Activated CD4-positive, alpha-beta T cell treated with anti-CD3 and anti-CD28 coated beads for 24 hours (primary cell): ENCODE measurements at places on chromosomes 13 and 19.

DNA sequence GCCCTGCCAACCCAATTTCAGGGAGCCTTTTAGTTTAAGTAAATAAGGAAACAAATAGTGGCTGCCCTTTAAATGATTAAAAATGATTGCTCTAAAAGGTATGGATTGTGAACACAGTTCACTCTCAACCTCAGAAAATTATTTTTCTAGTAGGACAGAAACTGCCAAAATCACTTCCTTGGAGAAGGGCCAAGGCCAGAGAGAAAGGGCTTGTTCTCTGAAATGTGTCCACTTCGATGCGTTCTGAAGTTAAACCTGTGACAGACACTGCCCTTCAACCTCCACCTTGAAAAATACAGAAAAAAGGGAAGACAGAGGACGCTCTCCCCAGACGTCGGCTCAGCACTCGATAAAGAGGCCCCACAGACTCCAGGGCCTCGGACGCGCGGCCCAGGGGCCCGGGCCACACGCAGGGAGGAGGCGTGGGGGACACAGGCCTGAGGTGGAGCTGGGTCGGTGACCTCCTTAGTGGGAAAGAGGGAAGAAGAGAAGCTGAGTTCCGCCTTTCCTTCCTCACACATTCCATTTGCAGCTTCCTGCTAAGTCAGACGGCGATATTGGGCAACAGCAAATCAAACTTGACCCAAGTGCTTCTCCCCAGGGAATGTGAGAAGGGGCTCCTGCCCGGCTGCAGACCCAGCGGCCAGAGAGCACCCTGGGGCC lies 63.6 kb downstream of the RASA3 start:
- no peak for DNase-seq

DNA sequence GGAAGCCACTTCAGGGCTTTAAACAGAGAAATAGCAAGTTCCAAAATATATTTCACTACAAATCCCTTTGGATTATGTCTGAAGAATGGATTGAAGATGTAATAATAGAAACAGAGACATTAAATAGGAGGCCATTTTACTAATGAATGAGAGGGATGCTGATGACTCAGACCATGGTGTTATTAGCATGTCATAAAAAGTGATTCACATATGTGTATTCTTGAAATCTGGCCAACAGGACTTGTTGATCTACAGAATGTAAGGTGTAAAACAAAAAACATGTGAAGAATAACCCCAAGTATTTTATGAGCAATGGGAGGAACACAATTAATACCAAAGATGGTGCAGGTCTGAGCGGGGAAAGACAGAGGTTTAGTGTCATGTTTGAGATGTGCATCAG lies 873.7 kb downstream of the SLITRK5 start:
- DNase-seq = no peak

- DNase-seq = no peak
These were observed 45.6 kb downstream of the RNASEH2B start for GRCh38 chr13:50955241-50955640.

DNA sequence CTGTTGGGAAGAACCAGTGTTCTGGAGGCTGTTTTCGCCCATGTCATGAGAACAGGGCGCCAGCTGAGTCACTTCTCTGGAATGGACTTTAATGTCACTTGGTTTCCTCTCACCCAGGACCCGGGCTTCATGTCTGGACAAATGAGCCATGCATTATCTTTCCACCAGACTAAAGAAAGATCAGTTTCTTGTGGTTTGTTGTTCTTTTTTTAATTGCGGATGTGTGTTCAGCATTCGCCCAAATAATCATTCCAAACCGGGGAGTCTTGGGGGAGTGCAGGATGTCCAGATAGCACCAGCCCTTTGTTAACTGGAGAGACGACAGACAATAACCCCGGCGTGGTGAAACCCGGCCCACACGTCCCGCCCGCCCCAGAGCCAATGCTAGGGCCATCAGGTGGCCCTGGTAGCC lies 102.5 kb downstream of the COL4A2 start:
- DNase-seq = no peak

DNA sequence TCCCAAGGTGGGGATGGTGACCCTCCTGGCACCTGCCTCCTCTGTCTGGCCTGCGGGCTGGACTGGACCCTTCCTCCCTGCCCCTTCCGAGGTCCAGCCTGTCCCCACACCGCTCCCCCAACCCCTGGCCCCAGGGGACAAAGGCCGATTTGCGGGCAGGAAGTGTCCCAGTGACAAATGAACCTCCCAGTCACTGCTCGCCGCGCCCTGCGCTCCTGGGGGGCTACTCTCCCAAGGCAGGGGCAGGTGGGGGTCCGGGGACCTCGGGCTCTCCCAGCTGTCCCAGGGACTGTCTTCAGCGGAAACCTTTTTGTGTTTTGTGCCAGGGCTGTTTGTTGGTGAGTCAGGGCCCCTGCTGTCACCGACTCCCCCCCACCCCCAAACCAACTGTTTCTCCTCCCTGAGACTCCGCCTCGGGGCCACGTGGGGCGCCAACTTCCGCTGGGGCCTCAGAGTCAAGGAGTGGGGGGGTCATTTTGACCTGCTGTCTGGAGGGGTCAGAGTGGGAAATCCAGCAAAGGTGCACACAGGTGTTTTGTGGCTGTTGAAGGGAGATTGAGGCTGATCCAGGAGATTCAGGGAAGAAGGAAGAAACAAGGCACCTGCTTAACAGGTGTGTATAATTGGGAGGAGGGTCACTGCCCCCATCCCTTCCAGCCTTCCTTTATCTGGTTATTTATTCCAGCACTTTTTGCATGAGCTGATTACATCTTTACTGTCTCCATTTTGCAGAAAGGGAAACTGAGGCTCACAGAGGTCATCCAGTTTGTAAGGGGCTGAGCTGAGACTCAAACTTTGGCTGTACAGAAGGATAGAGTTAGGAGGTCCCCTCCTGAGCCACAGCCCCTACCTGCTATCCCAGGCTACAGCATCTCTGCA lies 831 bp downstream of the PGPEP1 start:
- peak; percentile 56 for DNase-seq

- DNase-seq = peak; percentile 6
These were observed 1.1 kb downstream of the NAXD start for GRCh38 chr13:110616103-110617101.

GRCh38 chr13:33236021-33236420 lies 49.5 kb downstream of the STARD13 start:
- DNase-seq = no peak

DNA sequence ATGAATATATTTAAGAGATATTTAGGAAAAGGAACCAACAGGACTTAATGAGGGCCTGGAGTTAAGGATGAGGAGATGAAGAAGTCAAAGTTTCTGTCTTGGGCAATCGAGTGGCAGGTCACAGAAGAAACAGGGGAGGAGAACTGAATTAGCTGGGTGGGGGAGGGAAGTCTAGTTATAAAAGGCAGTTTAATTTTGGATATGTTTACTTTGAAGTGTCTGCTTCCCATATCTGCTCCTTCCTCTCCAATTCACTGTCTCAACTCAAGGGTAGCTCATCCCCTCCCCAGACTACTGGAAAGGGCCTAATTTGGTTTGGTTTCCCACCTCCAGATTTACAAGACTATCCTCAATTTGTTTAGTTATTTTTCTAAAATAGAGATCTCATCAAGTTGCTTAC lies 195.9 kb downstream of the VWA8 start:
- no peak for DNase-seq

- peak; percentile 55 for DNase-seq
These were observed 811 bp downstream of the ARMC6 start for GRCh38 chr19:19034204-19034624.

DNA sequence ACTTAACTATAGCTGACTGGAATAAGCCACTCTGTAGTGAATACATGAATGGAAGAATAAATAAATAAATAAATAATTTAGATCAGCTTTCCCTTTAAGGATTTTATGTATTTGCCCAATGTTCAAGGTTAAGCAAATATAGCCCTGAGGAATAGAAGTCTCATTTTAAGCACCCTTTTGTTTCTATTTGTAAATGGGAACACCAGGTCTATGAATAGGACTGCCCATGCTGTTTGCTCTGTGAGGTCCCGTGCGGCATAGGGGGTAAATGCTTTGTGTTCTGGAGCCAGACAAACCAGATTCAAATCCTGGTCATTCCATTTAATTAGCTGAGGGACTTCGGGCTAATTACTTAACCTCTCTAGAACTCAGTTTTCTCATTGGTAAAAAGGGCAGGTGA lies 29.3 kb downstream of the CBY2 start:
- no peak for DNase-seq

GRCh38 chr13:107376341-107377125 lies 808.6 kb upstream of the ARGLU1 start:
- DNase-seq = no peak

- DNase-seq = no peak
These were observed 35.0 kb upstream of the ZNF766 start for GRCh38 chr19:52234406-52234805.
